ENCODE measurements at places on chromosomes 12 and 14.

DNA sequence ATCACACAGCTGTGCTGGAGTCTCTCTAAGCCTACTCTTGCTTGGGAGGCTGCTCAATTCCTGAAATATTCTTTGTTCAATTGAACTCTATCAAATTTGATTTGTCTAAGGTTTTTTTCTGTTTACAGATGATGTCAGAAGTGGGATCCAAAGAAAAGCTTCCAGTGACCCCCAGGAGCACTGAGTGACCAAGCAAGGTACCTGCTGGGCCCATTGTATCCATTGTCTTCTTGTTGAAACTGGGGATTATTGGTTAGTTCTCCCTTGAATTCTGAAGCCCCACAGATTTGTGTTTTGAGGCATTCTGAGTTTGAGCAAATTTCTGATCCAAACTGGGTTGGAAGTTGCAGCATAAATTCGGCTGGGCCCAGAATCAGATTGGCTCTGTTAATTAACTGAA is 64.6 kb downstream of the MYF5 start:
- DNase-seq, result no peak

- DNase-seq, result no peak
Measured at GRCh38 chr12:113867258-113867657, 98.9 kb downstream of the RBM19 start.

DNA sequence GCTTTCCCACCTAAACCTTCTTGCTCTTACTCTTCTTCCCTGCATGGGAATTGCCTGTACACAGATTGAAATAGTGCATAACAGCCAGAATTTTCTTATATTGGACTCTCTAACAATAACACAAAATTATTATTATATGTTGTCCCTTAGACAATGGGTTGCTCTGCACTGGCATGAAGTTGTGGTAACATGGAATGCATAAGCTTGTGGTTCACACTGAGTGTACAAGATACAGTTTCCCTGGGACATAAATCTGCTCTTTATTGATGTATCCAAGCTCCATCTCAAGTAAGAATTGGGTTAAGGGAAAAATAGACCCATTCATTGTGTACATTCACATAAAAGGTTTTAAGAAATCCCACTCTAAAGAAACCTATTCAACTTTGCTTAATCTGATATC is 114.4 kb upstream of the NTF3 start:
- no peak for DNase-seq

DNA sequence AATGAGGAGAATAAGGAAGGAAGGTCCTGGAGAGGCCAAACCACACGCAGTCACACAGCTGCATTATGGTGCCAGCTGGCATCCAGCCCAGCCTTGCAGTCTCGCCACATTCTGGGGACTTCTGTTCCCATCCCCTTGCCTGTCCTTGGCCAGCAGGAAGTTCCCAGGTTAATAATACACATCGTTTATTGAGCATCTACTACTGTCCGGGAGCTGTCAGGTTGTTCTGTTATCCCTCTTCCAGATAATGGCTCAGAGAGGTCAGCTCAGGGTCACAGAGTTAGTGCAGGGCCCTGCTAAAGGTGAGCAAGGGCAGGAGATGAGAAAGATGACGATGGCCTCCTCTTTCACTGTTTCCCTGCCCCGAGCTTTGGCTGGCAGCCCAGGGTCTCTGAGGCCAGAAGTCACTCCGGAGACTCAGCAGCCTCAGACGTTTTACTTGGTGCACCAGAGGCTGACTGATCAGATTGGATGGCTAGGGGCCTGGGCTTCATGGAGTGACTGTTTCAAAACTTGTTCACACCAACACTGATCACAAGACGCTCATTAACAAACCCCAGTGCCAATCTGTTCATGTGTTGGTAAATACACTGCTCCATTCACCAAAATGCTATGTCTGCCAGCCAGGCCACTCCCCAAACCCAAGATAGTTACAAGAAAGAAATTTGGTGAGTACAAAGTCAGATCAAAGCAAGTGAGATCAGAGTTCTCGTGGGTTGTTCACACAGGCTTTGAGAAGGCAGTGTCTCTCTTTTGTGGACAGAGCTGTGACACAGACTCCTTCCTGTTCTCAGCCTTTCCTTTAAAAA is 79.2 kb downstream of the B4GALNT3 start:
- DNase-seq, result peak; percentile 72

GRCh38 chr14:92325835-92326234 is 2.9 kb downstream of the SLC24A4 start:
- no peak for DNase-seq

DNA sequence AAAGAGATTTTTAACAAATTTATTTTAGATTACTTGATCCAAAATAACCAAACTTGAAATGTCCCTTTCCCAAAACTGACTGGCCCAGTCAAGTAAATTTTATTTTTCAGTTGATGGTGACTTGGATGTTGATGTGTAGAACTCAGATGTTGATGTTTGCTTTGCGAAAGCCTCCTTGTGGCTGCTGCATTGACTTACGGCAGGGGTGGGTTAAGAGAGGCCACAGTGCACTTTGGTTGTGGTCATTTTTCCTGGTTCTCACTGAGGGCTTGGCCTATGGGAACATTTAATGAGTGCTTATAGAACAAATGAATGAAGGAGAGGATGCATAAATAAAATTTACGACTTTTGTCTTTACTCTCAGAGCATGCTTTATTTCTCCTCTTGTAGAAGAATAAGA is 52.6 kb downstream of the SLCO1B3 start:
- DNase-seq, result no peak

GRCh38 chr14:81234278-81234677 is 13.5 kb upstream of the GTF2A1 start:
- DNase-seq, result no peak

GRCh38 chr14:66081594-66082376 is 404.4 kb upstream of the CCDC196 start:
- DNase-seq, result no peak

DNA sequence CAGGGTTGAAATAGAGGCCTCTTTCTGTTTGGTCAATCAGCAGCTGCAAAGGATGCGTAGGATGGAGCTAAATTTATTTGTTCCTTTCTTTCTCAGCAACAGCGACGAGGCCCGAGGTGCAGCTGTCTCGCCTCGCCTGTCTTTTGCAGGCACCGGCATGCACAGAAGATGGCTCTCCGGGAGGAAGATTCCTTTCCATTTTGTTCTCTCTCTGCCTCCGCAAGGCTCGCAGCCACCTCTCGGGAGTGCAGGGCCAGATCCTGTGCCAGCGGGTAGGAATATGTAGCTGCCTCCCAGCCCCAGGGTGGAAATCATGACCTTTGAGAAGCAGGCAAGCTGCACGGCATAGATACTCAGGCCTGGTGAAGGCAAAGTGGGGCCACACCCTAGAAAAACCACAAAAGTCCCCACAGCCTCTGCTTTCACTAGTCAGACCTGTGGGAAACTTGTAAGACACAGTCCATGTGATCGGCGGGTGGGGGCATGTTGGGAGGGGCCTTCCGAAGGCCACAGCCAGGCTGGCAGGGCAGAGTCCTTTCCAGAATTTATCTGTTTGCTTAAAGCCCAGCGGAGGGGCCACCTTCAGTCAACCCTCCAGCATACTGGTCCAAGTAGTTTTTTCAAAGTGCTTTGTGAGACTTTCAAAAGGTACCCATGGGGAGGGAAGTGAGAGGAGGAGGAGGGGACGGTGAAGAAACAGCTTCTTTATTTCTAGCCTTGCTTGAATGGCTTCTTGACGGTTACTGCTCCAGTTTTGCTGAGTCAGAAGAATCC is at the start of gene MAP1LC3B2:
TSS of gene MAP1LC3B2 (plus strand) at position 220 of the 774 bp plus-strand sequence. CDS start 16,562 bp downstream, outside the sequence.
- DNase-seq, result peak; percentile 86

GRCh38 chr12:25071366-25071765 is 122.5 kb upstream of the BCAT1 start:
- DNase-seq, result no peak

GRCh38 chr12:48694038-48694437 is 12.0 kb upstream of the KANSL2 start:
- no peak for DNase-seq

DNA sequence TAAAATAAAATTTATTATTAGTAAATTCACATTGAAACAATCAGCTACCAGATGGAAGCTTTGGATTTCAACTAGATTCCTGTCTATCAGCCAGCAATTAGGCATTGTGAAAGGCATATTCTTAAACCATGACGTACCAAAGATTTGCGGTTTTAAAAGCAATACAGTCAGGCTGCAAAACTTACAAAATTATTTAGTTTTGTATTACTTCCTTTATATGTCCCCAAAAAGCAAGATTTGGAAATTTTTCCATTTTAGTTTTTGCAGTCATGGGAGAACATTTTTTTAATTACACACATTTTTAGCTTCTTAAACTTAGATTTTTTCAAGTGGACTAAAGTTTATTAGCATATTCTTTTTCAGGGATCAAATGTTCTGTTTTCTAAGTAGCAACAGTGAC is 225.0 kb upstream of the KITLG start:
- no peak for DNase-seq

DNA sequence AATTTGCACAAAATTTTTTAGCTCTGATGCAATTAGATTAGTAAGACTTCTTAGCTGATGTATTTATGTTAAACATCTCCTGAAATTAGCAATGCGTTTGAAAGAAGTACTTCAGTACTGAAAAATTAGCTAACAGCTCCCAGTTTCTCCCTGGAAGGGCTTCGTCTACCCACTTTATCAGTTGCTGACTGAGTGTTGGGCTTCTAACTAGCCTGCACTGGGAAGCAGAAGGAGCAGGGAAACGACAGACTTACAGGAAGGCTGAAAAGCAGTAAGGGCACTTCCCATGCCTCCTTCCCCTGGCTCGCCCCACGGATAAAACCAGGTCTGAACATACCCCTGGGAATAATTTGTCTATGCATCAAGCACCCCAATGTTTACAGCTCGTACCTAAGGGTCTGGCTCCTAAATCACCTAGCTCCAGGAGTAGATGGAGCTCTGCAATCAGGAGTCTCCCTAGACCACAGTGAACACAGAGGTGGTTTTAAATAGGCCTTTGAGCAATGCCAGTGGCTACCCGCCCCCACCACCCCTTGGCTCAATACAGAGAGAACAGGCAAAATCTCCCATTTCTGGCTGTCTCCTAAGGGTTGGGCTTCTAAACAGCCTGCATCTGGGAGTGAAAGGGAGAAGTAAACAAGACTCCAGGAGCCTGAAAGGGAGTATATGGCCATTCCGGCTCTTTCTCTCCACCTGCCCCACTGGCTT is 23.7 kb downstream of the A2M start:
- no peak for DNase-seq

DNA sequence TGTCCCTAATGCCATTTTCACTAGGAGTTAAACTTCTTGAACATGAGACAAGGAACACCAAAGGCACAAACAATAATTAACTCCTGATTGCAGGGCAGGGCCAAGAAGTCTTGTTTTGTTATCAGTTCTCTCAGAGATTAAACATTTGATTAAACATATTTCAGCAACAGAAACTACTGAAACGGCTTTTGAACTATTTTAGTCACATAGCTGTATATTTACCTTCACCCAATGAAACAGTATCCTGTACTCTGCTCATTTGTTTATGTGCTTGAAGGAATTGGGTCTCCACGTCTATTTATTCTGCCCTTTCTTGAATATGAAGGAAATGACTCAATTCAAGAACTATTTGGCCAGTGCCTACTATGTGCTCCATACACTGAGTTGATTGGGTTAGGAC is 51.3 kb upstream of the PTCSC3 start:
- no peak for DNase-seq

DNA sequence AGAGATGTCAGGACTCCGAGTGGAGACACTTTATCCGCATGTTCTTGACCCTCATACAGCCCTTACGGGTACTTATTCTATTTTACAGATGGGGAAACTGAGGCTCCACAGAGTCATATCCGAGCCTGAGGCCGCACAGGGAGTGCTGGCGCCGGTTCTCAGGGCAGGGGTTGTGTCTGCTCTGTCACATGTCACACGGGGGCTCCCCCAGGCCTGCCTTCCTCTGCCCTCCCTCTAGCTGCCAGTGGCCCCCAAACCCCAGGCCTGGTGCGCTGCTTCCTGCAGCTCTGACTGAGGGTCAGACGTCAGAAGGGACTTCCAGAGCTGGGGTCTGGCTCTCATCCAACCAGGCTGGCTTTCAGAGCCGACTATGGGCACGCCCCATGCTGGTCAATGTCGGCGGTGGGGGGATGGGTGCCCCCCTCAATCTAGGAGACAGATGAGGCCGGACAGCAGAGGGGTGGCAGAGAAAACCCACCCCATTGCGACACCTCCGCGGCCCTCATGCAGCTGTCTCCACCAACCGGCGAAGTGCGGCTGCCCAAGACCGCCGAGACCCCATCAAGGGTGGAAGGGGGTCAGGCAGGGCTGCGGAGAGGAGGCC is 811 bp upstream of the INF2 start:
- peak; percentile 56 for DNase-seq

DNA sequence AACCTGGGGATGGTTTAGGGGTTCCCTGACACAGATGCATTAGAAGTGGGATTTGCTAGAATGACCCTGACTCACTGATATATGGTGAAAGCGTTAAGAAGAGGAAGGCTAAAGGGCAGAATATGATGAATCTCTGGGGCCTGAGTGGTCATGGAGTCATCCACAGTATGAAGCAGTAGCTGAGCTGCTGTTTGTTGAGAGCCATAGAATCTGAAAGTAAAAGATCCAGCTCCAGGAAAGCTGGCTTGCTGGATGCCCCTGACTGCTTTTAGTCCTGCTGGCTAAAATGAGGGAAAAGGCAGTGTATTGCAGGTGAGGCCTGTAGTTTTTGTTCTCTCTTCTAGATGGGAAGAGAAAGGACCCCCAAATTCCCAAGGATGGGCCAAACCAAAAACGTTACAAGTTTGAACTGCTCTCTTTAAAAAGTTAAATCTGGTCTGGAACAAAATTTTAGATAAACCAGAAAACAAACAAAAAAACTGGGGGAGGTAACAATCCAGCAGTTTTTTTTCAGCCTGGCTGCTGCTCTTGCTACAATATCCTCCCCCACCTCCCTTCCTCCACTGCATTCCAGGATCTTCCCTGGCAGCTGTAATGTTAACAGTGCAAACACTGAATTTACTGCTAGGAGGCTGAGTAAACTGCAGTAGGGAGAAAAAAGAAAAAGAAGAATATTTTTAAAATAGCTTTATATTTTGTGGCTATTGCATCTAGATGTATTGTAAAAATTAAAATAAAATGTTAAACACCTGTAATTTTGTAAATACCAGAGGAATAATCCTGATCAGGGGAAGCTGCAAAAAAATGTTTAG is 16.5 kb downstream of the SEL1L start:
- peak; percentile 31 for DNase-seq

- DNase-seq, result no peak
Measured at GRCh38 chr12:62250671-62251608, 9.3 kb upstream of the USP15 start.

- no peak for DNase-seq
Measured at GRCh38 chr14:77649326-77649725, 32.9 kb upstream of the SPTLC2 start.

- DNase-seq, result no peak
Measured at GRCh38 chr12:18431771-18432170, 170.5 kb downstream of the PIK3C2G start.

DNA sequence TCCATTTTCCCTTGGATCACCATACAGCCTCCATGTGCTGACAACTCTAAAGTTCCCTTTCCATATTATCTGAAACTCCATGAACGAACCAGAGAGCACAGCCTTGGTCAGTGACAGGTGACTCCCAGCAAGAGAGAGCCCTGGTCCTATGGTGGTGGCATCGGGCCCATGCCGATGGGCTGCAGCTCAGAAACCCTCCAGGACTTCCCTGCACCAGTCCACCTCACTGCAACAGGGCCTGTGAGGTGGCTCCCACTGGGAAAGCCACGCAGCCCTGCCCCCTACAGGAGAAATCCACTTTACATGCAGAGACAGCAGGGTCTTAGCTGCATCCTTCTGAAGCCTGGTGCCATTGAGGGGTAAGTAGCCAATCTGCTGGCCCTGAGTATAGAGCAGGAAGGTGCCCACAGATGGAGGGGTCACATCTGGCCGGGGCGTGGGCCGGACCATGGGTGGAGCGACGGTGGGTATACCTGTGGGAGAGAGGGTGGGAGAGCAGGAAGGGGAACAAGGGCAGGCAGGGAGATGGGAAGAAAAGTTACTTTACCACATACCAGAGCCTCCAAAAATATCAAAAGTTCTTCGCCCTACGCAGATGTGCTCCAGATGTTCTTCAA is 24.7 kb downstream of the RTRAF start:
- DNase-seq, result no peak
